ENCODE measurements at places on chromosomes 5 and 9.

GRCh38 chr5:55724281-55724680 lies 12.2 kb upstream of the SLC38A9 start:
- no peak for DNase-seq

GRCh38 chr5:178403351-178403750 lies 170.7 kb upstream of the PHYKPL start:
- no peak for DNase-seq

GRCh38 chr5:55600086-55600485 lies 65.3 kb upstream of the PLPP1 start:
- no peak for DNase-seq

- no peak for DNase-seq
These were observed 59.4 kb upstream of the C5orf46 start for GRCh38 chr5:147965715-147966114.

- no peak for DNase-seq
These were observed 19.6 kb downstream of the TNC start for GRCh38 chr9:115098226-115098965.

GRCh38 chr9:100477241-100477640 lies 4.3 kb downstream of the TMEFF1 start:
- no peak for DNase-seq

- DNase-seq = no peak
These were observed 76.1 kb downstream of the OR2K2 start for GRCh38 chr9:111253742-111254437.

DNA sequence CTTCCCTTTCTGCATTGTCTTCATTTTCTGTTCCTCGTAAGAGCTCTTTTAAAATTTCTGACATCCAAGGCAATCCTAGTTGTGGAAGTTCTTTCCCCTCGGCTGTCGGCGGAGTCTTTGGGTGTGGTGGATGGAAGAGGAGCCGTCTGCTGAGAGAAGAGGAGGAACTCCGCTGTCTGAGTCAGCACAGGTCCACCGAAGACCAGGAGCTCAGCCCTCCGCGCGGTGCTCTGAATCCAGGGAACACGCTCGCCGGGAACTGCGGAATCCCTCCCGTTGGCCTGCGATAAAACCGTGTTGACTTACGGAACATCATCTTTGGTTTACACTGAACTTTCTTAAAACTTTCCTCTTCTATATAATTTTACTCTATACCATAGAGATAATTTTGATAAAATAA lies 100.7 kb upstream of the IRX4 start:
- DNase-seq = no peak

GRCh38 chr9:126696401-126697145 lies 82.8 kb downstream of the LMX1B start:
- no peak for DNase-seq

DNA sequence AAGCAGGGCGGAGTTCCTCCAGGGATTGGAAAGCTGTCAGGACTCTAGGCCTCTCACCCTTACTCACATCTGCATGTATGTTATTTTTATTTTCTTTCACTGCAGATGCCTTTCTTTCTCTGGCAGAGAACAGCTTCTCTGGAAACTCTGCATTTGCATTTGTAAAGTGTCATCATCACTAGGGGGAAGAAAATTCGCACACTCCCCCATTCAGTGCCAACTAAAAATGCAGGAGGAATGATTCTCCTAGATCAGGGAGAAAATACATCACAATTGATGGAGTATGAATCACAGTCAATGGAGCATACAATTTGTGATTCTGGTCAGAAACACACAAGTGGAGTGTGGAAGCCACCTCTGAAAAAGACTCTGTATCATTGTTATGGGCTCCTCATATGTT lies 351.4 kb upstream of the FTMT start:
- no peak for DNase-seq

GRCh38 chr9:129612123-129612522 lies 8.8 kb downstream of the C9orf50 start:
- DNase-seq = no peak

GRCh38 chr5:10724781-10725507 lies 36.1 kb downstream of the DAP start:
- no peak for DNase-seq

DNA sequence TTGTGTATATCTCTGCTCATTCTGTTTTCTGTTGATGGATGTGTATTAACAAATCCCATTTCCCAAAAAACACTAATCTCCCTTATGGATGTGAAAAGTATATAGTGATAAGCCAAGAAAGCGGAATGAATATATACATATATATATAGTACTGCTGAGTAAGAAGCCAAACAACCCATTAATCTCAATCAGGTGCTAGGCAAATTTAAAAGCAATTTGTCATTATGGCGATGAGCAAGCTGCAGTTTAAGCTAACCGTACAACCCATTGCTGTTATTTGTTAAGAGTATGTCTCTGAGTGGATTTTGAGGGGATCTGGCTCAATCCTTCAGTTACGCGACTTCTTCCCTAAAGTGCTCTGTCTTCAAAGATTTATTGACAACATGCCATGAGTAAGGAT lies 640.4 kb upstream of the ARRDC3 start:
- DNase-seq = no peak

GRCh38 chr5:82561797-82562196 lies 283.6 kb upstream of the RPS23 start:
- DNase-seq = no peak

GRCh38 chr5:110251366-110251765 lies 475.1 kb downstream of the TMEM232 start:
- no peak for DNase-seq

Measured in NCI-H2227 treated with DMSO at 0.1 percent for 48 hours (cell line).